ENCODE measurements at places on chromosomes 7 and 10.

DNA sequence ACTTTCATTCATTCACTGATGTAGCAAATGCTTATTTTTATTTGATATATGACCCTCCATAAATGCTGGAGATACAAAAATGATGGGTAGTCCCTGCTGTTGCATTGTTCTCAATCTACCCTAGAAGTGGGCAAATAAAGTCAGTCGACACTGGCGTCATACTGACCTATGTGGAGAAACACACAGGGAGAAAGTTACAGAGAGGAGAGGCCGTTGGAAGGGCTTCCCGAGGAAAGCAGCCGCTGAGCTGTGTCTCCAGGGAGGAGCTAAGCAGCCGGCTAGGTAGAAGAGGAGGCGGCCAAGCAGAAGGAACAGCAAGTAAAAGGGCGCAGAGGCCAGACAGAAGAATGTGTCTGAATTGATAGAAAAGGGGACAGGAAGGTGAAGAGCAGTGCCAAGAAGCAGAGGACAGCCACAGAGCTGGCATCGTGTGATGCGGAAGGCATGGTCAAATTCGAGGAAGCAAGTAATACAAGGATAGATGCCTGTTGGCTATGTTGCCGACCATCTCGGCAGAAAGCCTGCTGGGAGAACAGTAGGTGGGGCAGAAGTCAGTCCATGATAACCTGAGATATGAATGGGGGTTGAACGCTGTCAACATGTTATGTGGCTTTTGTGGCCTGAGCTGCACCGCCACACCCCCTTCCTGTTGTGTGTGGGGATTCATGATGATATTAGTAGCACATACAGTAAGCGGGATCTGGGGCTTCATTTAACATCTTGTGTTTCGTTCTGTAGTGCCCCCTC lies 25.9 kb downstream of the ST8SIA6 start:
- peak; percentile 45 for DNase-seq

- no peak for DNase-seq
These were observed 193.7 kb downstream of the ADARB2 start for GRCh38 chr10:1543596-1543995.

DNA sequence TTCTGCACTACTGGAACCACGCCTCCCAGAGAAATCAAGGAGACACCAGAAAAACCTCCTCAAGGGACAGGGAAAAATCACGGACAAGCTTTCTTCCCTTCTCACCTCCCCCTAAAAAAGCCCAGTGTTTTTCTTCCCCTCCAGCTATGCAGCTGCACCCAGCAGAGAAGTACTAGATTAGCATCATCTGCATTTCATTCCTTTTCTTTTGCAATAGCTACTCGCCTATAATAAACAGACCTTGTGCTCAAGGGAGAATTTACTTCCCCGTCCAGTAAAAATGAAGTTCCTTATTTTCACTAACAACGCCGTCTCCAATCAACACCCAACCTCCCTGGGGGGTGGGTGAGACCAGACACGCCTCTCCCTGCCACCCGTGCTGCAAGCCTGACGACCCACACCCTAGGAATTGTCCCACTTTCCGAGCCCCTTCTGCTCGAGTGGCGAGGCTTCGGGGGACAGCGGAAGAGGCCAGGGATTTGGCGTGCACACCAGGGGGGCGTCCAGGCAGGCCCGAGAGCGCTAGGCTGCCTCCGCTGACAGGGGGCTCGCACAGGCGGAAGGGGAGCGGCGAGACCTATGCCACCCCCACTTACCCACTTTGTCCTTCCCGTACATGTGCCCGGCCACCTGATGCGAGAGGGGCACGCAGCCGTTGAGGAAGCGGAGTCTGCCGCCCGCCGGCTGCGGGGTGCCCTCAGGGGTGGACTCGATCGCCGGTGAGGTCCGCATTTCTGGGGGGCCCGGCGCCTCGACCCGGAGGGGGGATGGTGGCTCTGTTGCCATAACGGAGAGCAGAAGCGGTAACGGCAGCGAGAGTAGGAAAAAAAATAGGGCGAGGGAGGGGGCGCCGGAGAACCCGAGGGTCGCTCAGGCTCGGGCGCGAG lies 625 bp downstream of the IPMK start:
- DNase-seq: peak; percentile 36

- DNase-seq: no peak
These were observed 92.6 kb downstream of the JMJD1C start for GRCh38 chr10:63373176-63373575.

DNA sequence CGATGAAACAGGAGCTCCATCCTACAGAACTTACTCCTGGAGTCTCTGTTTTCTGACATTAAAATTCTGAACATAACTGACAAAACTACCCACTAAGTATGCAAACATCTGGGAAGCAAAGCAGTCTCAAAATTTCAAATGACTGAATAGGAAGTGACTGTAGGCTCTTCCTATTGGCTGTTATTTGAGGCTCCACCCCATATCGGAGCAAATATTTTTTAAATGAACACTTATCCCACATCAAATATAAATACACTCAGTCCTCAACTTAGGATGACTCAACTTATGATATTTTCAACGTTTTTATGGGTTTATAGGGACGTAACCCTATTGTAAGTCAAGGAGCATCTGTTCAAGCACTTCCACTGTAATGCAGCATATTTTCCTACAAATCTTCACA lies 8.8 kb downstream of the HSPA12A start:
- DNase-seq: no peak

DNA sequence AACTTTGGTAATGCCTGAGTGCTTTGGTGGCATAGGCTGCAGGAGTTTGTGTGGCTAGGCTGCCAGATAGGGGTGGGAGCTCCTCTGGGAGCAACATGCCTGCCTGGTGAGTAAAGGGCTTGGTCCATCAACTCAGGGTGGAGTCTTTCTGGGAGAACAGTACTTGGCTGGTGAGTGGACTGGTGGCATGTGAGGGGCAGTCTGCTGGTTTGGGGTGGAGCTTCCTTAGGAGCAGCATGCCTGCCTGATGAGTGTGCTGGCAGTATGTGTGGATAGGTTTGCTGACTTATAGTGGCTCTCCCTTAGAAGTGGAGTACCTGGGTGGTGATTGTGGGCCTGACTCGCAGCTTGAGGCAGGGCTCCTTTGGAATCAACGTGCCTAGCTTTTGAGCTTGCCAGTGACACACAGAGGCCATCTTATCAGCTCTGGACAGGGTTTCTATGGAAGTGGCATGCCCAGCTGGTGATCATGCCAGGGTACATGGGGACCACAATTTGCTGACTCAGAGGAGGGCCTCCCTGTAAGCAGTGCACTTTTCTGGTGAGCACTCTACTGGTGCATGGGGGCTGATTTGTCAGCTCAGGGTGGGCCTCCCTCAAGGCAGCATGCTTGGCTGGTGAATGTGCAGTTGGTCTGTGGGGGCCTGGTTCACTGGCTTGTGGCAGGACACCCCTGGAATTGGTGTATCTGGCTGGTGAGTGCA lies 35.0 kb upstream of the SRI start:
- no peak for DNase-seq

- DNase-seq: no peak
These were observed 107.7 kb upstream of the BTBD16 start for GRCh38 chr10:122163174-122164022.

DNA sequence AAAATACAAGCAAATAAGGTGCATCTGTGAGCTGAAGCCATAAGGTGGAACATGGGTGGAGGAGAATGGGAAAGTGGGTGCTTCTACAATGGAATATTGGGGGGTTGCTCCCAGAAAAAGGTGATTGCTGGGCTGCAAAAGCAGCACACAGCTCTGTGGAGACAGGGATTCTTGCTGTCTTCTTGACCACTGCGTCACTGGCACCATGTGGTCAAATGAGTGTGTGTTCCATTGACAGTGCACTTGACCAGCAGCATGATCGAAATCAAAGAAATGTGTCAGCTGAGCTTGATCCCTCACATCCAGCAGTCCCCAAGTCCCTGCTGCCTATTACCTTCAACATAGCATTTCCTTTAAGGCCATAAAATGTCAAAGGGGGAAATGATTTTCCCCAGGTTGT lies 56.2 kb downstream of the GPR26 start:
- no peak for DNase-seq

DNA sequence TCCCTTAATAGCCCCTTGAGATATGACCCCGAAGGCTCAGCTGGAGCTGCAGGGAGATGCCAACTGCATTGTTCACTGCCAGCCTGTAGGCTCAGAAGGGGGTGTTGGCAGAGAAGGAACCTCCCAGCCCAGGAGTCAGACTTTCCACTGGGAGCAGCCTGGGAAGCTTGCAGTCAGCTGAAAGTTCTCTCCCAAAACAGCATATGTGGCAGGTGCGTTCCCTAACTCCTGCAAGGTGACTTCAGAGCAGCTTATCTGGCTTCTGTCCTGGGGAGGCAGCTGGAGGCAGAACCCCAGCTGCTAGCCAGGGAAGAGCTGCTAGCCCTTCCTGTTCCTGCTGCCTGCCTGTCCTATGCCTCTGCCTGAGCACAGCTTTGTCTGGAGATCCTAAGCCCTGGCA lies 8.1 kb downstream of the SFTPA2 start:
- no peak for DNase-seq

DNA sequence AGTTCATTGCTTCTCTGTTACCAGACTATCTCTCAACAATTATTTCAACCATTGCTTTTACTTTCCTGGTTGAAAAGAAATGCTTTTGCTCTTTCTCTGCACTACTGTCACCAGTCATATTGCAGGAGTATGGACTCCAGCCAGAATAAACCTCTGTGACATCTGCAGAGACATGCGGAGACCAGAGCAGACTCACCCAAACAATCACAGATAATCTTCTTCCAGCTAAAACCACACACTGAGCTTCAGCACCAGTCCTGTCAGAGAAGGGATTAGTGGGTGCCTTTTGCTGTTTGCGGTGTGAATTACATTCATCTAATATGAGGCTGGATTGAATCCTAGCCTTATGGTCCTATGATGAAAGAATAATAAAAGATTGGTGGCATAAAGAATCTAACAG lies 258.6 kb downstream of the CNTNAP2 start:
- DNase-seq: no peak

- DNase-seq: peak; percentile 12
These were observed 171.1 kb upstream of the TBX20 start for GRCh38 chr7:35424869-35425495.

GRCh38 chr10:99612167-99612831 lies 7.9 kb downstream of the SLC25A28 start:
- DNase-seq: no peak

GRCh38 chr7:24880886-24881285 lies 99.1 kb downstream of the OSBPL3 start:
- DNase-seq: no peak

DNA sequence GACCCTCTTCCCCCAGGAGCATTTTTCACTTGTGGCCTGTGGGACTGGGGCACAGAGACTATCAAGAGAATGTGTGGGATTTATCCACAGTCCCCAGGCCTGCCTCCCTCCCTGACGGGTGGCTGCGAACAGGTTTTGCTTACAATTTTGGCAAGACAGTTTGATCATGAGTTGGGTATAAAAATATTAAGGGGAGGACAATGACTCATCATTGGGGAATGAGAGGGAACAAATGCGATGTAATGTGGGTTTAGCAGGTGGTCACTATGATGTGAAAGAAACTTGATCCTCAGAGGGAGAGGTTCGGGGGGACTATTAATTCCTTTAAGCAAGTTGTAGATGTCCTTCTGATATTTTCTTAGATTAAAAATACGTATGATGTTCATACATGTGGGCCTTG lies 52.2 kb downstream of the EMX2 start:
- DNase-seq: no peak

DNA sequence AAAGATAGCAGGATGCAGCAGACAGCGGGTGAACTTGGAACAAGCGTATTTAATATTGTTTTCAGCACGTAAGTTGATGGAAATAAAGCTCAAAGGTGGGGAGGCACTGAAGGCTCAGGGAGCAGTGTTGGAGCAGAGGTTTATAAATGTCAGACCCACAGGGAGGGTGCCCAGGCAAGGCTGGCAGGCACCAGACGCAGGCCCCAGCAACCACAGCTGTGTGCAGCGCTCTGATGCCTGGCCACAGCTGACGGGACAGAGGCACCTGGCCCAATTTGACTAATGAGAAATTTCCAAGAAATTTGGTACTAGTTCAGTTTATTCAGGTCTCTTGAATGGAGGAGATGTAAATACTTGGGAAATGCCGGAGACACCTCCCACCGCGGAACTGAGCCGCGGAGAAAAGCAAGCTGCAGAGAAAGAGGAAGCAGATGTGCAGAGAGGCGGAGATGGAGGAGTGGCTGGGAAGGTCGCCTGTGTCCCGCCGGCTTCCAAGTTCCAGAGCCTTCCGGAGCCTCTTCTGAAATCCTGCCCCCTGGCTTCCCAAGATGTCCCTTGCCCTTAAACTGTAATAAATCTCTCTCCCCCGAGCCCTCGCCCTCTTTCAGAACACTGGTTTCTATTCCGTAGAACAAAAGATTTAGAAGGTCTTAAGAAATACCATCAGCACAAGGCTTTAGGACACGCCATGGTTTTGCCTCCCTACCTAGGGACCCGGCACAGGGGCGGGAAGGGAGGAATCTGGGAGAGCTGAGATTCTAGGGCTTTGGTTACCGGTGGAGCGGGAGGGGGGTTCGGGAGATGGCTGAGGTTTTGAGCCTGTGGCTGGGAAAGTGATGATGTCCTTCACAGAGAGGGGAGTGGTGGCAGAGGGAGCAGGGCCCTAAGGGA lies 38.4 kb upstream of the PLXNA4 start:
- no peak for DNase-seq

DNA sequence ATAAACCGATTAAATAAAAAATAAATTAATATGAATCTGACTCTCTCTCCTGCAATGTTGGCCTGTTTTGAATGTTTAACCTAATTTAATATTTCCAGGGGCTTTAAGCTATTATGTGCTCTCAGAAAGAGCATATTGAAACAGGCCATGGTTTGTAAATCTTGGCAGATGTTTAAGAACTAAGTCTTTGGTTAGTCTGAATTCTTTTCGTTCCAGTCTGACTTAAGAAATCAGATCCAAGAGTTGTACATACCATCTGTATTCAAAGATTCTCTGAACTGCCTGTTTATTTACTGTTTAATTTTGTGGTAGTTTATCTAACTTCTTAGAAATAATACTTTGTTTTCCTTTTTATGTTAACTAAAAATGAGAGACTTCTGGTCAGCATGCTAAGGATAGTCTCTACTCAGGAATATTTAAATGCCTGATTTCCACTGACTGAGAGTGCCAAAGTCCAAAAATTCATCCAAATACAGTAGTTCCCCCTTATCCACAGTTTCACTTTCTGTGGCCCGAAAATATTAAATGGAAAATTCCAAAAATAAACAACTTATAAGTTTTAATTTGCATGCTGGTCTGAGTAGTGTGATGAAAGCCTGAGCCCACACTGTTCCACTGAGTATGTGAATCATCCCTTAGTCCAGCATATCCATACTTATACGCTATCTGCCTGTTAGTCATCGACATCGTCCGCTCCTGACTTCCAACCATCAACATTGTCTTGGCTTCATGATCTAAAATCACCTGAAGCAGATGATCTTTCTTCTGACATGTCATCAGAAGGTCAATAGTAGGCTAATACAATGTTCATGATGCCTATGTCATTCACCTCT lies 238.1 kb upstream of the CSTF2T start:
- DNase-seq: no peak

DNA sequence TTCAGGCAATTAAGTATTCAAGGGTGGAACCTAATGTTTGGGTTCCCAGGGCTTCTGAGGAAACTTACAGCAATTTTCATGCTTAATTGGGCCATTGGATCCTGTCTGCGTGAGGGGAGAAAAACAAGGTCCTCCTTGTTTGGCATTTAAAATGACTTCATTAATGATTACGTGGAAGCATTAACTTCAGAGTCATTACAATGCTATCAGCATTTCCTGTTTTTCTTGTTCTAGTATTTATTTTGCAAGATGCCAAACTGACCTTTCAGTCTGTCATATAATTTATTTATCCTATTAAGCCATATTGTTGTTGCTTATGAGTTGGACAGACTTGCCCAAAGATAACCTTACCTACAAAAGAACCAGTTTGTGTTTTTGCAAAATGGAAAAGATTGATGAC lies 324.1 kb upstream of the LRRN3 start:
- DNase-seq: no peak
